ENCODE measurements at places on chromosomes 16 and 17.

GRCh38 chr16:47037396-47037745, 63.9 kb upstream of the DNAJA2 start:
- DNase-seq, result peak; percentile 20

DNA sequence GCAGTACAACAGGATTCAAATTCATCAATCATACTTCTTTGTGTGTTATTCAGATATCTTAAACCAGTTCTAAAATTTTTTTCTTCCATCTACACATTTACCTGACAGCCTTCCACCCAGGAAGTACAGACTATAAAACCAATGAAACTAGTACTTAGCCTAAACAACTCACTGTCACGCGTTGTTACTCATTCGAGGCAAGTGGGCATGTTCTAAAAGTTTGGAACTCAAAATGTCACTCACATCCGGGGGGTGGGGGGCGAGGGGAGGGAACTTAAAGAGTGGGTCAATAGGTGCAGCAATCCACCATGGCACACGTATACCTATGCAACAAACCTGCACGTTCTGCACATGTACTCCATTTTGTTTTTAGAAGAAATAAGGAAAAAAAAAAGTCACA, 90.4 kb upstream of the PLEKHM1 start:
- DNase-seq, result no peak

DNA sequence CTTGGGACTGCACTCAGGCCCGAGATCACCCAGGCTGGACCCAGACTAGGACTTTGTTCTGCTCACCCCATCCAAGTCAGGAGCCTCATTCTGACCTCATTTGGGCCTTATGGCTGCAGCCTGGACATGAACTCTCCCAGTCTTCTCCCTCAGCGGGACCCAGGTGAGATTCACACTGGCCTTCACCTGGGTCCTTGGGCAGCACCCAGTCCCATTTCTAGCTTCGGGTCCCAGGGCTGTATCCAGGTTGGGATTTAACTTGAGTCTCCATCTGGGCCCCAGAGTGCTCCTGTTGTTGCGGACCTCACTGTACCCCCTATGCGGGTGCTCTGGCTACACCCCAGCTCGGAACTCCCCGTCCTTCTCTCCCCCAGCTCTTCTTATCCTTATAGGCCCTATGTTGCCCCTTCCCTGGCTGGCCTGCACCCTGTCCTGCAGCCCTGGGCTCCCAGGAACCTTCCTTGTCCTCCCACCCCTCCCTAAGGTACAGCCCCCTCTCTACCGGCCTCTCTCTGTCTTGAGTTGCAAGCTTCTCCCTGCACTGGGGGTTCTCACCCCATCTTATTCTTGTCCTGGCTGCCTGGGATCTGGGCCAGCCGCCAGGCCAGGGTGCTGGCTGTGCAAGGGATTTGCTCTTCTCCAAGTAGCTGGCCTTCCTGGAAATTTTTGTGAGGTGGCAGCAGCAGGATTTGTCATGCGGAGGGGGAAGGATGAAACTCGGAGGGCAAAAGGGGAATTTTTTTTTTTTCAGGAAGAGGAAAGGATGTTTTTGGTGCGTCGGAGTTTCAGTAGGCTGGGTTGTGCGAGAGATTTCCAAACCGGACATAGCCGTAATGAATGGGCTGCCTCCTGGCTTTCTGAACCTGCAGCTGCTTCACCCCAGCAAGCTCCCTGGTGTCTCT, 904 bp downstream of the MAP2K3 start:
- DNase-seq, result no peak

- DNase-seq, result no peak
Measured at GRCh38 chr16:78106686-78107085, 7.2 kb downstream of the WWOX start.

GRCh38 chr16:85905110-85906095, 6.4 kb downstream of the IRF8 start:
- no peak for DNase-seq

- DNase-seq, result no peak
Measured at GRCh38 chr16:31529108-31529936, 1.6 kb downstream of the AHSP start.

DNA sequence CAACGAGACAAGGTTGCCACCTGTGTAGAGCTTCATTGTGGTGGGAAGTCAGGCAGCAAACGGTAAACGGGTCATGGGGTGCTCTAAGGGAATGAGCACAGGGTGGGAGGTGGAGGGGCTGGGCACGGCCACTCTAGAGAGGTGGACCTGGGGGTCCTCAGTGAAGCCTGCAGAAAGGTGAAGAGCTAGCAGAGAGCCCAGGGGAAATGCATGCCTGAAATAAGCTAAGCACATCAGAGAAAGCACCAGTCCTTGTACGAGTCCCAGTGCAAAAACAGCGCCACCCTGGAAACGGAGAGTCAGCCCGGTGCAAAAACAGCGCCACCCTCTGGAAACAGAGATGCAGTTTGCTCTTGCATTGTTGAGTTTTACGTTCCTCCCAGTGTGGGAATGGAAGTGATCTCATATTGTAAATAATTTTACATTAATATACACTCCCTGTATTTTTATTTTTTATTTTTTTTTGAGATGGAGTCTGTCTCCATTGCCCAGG, 65.0 kb downstream of the TBC1D16 start:
- DNase-seq, result no peak

GRCh38 chr16:22634954-22635353, 124.3 kb downstream of the NPIPB5 start:
- DNase-seq, result no peak

DNA sequence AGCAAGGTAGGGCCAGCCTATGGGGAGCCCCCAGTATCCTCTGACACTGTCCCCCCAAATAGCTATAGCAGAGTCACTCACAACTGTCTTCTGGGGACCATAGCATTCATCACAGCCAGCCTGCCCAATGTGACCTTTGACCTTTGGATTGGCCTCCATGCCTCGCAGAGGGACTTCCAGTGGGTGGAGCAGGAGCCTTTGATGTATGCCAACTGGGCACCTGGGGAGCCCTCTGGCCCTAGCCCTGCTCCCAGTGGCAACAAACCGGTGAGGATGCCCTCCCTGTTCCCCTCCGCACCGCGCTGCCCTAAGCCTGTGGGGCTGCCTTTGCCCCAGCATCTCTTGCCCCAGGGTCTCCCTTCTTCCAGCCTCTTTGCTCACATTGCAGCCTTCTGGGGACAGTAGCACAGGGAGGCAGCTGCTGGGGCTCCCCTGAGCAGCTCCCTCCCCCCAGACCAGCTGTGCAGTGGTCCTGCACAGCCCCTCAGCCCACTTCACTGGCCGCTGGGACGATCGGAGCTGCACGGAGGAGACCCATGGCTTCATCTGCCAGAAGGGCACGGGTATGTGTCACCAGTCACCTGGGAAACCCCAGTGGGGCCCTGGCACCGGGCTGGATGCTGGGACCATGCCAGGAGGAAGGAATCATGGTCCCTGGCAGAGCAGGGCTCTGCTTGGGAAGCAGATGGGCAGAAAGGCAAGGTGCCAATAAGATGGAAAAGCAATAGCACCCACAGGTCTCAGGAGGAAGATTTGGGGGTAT, 61.1 kb downstream of the MRC2 start:
- DNase-seq, result no peak

DNA sequence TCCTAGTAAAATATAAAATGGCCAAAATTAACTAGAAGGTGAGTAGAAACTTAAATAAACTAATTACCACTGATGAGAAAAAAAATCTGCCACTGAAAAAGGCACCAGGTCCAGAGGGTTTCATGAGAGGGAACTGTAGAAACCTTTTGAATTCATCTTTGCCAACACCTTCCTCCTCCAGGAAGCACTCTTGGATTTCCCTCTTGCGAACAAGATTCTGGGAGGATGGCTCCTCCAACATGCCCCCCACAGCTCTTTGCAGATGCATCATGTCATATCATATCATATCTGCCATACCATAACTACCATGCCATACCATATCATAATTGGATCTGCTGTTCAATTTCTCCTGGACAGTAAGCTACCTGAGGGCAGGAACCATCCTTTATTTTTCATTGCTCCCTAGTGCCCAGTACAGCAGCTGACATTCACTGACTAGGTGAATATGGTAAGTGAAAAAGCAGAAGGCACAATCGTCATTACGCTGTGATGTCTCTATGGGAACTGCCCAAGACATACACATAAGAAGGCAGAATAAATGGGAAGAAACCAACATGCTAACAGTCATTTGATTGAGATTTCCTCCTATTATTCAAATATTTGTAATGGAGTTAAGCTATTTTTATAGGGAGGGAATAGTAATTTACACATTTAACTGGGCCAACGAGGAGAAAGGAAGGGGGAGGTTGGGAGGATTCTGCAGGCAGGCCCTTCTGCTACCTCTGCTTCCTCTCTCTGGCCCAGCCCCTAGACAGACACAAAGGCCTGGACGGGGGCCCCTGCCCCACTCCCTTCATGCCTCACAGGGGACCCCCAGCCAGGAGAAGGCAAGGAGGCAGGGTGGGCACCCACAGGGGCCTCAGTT, 110.1 kb upstream of the SMURF2 start:
- DNase-seq, result no peak

GRCh38 chr16:13911871-13912270, 8.1 kb upstream of the ERCC4 start:
- DNase-seq, result no peak

GRCh38 chr17:30221346-30221745, 14.2 kb downstream of the SLC6A4 start:
- no peak for DNase-seq

GRCh38 chr17:62692721-62693431, 65.4 kb downstream of the MRC2 start:
- no peak for DNase-seq

GRCh38 chr16:46885960-46886763, 2.0 kb downstream of the GPT2 start:
- DNase-seq, result no peak
